Activated T-cell treated with anti-CD3 and anti-CD28 coated beads, Interleukin-2, amount 50 U/mL, for 24 hours (primary cell): ENCODE measurements at places on chromosomes 7 and 10.

GRCh38 chr7:51278797-51279196 lies 37.8 kb downstream of the COBL start:
- DNase-seq: no peak

DNA sequence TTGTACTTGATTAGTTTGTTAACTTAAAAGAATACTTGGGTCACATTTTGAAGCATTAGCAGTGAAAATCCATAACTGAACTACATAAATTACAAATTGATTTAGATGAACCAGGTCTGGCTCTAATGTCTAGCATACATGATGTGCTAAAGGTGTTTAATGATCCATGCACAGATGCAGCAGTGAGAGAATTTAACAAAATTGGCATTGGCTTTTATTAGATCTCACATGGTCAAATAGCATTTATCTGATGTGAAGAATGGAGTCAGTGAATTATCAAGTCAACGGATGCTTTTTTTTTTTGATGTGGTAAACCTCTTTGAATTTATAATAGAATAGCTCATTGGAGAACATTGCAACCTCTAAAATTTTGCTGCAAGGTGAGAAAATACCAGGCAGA lies 293.0 kb upstream of the POT1 start:
- DNase-seq: no peak

DNA sequence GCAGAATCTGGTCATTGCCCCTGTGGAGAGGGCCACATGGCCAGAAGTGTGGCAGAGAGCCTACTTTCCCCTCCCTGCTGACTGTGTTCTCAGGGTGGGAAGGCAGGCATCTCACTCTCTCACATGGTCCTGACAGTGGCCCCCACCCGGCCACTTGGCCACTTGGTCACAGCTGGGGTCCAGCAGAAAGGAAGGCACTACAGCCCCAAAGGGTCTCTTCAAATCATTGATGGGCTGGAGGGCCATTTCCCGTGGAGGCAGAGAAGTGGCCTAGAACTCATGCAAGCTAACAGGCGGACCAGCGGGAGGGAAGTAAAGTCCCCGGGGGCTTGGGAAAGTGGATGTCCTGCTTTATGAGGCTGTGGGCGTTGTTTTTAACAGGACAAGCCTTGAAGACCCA lies 125.3 kb downstream of the EMX2 start:
- DNase-seq: no peak

- DNase-seq: peak; percentile 44
Observed at GRCh38 chr10:73644015-73644743, 2.9 kb upstream of the MYOZ1 start.

DNA sequence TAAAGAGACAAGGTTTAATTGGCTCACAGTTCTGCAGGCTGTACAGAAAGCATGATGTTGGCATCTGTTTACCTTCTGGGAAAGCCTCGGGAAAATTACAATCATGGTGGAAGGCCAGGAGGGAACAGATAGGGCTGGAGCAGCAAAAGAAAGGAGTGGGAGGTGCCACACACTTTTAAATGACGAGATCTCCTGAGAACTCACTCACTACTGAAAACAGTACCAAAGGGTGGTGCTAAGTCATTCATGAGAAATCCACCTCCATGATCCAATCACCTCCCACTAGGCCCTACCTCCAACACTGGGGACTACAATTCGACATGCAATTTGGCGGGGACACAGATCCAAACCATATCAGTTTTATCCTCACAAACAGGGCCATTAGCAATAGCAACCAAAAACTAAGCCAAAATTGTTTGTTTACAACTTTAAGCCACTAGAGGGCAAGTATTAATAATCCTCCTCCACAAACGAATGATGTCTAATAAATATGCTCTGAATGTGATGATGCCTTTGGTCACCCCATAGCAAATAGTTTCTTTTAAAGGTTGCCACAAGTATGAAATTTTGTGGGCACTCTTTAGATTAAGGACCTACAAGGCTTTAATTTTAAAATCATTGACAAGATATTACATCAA lies 129.2 kb upstream of the NRBF2 start:
- DNase-seq: no peak

DNA sequence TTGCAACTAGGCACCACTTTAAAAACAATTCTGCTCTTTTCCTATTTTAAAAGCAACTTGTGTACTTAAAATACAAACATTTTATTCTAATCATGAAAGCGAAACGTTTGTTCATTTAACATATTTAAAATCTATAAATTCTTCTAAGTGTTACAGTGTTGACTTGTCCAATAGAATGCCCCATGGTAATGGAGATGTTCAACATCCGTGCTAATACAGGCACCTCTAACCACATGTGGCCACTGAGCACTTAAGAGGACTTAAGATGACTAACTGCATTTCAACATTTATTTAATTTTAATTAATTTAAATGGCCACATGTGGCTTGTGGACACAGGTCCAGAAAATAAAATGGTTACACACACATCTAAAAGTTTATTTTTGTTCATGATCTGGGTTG lies 115.1 kb downstream of the TPK1 start:
- no peak for DNase-seq

GRCh38 chr10:73759512-73760115 lies 15.4 kb downstream of the SEC24C start:
- DNase-seq: peak; percentile 47

- DNase-seq: no peak
Observed at GRCh38 chr7:156659961-156660360, 19.4 kb downstream of the RNF32 start.

DNA sequence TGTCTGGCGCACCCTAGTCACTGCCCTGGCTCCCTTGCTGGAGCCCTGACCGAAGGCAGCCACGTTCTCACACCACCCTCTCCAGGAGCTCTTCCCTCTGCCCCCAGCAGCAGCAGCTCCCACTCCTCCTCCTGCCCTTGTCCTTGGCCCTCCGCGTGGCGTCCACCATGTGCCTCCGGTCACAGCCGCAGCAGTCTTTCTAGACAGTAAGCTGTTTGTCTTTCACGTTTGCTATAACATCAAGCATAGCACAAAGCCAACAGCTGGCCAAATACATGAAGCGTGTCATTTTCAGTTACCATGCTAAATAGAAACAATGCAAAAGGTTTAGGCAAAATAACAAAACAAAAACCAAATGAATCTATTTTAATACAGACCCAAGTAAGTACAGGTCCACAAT lies 3.3 kb downstream of the PITRM1 start:
- no peak for DNase-seq

DNA sequence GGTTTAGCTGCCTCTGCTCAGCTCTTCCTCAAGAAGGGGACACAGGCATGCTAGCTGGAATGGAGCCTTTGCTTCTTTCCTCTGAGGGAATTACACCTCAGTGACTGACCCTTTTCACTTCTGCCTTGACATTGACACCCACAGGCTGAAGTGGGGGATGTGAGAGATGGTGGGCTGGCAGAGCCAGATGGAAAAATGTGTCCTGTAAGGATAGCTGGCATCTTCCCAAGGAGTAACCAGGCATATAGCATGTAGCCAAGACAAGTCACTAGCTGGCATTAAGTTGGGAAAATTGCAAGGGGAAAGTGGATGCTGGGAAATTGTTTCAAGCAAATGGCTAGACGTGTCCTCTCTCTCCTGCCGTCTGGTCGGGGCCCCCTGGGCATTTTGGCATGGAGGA lies 19.9 kb downstream of the STMP1 start:
- no peak for DNase-seq

- DNase-seq: no peak
Observed at GRCh38 chr10:48243487-48243886, 31.0 kb downstream of the FRMPD2 start.

DNA sequence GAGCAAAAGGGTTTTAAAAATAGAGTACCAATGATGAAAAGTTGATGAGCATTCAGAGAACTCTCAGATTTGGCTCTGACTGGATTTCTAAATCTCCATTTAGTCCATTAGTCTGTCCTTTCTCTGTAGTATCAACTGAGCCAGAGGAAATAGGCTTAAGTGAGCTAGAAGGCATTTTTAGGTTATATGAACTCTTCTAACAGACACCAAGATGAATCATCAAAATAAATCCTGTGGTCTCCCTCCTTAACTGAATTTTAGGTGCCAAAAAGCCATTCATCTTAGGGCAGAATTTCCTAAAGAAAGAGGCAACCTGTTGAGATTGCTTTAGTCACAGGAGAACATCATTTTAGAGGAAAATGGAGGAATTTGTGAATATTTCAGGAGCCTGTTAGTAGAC lies 305.1 kb downstream of the AUTS2 start:
- DNase-seq: no peak

GRCh38 chr7:142954680-142955268 lies 7.4 kb downstream of the KEL start:
- no peak for DNase-seq

GRCh38 chr7:45651540-45651939 lies 77.4 kb downstream of the ADCY1 start:
- no peak for DNase-seq

GRCh38 chr10:113524120-113524519 lies 28.7 kb upstream of the HABP2 start:
- DNase-seq: no peak

DNA sequence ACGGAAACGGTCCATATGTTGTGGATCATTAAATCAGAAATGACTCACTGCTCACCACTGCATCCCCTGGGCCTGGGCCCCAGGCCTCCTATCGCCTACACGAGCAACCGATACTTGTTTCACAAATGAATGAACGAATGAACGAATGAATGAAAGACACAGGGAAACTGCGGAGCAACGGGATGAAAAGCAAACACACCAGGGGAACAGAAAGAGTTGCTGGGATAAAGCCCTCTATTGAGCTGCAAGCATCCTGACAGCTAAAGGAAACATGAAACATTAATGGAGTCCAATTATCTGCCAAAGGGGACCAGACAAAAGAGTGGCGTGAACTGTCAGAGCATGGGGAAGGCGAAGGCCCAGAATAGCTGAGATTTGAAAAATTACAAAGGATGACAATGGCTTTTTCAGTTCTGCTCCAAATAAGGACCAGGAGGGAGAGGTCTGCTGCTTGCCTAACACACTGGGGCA lies 92.1 kb downstream of the GRB10 start:
- DNase-seq: no peak

DNA sequence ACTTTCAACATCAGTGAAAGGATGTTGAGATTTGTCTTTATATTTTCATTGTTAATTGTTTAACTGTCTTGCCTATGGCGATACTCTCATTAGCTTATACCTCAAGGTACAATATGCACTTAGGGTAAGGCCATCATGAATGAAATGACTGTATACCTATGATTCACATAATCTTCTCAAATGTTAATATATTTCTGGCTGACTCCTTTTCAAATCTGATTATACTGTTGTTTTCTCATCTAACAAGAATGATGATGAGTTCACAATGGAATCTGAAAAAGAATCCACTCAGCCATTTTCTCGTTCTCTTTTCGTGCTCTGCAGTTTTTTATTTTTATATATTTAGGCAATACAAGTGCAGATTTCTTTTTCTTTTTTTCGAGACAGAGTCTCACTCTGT lies 159.1 kb downstream of the ARHGAP12 start:
- no peak for DNase-seq

DNA sequence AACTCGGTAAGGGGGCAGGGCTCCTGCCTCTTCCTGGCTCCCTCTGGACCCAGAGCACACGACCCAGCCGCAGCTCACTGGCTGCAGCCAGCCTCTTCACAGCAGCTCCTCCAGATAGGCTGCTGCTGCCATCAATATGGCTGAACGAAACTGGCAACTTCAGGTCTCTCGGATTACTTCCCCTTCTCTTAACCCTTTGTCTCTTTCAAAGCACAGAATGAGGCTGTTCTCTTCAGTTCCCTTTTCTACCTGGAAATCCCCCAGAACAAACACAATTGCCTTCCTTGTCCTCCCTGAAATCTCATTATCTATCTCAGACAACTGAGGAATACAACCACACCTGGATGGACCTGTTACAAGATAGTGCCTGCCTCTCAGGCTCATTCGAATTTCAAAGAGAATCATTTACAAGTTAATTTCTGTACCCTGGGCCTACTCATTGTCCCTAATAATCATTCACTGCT lies 193.4 kb upstream of the MBL2 start:
- DNase-seq: no peak

DNA sequence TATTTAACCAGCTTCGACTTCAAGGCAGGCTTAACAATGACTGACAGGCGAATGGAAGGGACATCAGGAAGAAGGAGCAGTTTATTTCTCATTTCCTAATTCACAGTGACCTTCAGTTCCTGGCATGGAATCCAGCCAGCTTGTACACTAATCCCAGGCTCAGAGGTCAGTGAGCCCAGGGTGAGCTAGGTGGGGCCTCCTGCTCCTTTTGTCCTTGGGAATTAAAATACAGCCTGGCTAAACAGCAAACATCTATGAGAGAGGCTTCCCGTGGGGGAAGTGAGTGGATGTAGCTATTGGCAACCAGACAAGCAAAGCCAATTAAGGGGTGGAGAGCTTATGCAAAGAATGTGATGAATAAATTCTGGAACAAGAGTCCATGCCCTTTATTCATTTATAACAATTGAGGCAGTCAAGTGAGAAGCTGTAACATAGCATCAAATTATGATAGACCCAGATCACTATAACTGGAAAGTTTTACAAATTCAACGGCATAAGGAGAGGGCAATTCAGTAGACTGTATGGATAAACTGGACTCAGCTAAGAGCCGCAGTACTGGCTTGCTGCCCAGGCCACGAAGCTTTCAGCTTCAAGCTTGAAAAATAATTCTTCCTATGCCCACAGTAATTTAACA lies 57.1 kb downstream of the STK17A start:
- DNase-seq: no peak

DNA sequence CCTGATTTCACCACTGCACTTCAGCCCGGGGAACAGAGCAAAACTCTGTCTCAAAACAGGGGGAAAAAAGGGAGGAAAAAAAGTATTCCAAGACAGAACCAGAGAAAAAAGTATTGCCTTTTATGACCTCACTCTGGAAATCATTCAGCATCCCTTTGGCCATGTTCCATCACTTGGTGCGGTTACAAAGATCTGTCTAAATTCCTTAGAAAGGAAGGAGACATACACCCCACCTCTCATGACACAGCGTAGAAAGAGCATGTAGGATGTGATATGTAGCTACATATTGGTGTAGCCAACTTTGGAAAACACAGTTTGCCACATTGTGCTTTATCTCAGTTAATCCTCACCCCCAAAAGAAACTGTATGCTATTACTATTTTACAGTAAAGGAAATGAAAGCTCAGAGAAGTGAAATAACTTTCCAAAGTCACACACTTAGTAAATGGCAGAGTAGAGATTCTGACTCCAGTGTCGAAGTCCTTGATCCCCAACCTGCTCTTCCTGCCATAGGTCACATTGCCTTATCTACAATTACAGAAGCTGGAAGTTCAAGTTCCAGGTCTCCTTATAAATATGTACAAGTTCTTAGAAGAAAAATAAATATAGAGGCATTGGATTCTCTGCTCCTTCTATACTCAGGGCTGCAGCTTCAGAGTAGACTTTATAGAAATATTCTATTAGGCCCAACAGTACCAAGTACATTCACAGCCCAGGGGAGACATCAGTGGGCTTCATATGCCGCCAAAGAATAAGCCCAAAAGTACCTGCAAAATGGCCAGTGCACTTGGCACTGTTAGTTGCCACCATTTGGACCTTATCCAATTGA lies 91.6 kb upstream of the KMT2E start:
- DNase-seq: no peak

- DNase-seq: no peak
Observed at GRCh38 chr7:143479055-143479766, 1.5 kb downstream of the TAS2R41 start.

- no peak for DNase-seq
Observed at GRCh38 chr7:41701068-41701941, 1.6 kb downstream of the INHBA start.
